T-helper 2 cell treated with Interferon-gamma antibody and Interleukin-4, amounts not matched to agents 100 ng/mL and 5 ng/mL, for 36 hours (primary cell): ENCODE measurements at places on chromosomes 12 and 14. TPM values are rescaled to one million over a fixed set of nuclear protein-coding genes. Genes with fewer than 3 reads are reported as not detected.

DTX1 gene
- total RNA-seq: not detected in 2 replicates

SLC5A8 gene
- total RNA-seq: not detected in 2 replicates

ETV6 gene
- 25.3 and 30.1 TPM in 2 replicates for total RNA-seq

TMEM52B gene
- not detected in 2 replicates for total RNA-seq

SYCP3 gene
- total RNA-seq: 0.93 and 1.2 TPM in 2 replicates

TSPAN19 gene
- not detected in 2 replicates for total RNA-seq

HOXC9 gene
- total RNA-seq: not detected in 2 replicates

GLT8D2 gene
- 0.16 TPM in 1 of 2 replicates, not detected in the other for total RNA-seq

TRHDE gene
- not detected in 2 replicates for total RNA-seq

AICDA gene
- total RNA-seq: not detected in 2 replicates

DNAI7 gene
- not detected in 2 replicates for total RNA-seq

EFS gene
- total RNA-seq: not detected in 2 replicates

ACSM4 gene
- total RNA-seq: not detected in 2 replicates

ADAM21 gene
- total RNA-seq: not detected in 2 replicates

SLCO1B3 gene
- total RNA-seq: not detected in 2 replicates

ZNF219 gene
- total RNA-seq: 5.5 and 7.3 TPM in 2 replicates

TAS2R7 gene
- total RNA-seq: not detected in 2 replicates
